Progenitor cell of endocrine pancreas (in vitro differentiated cells): ENCODE measurements at places on chromosomes 7 and 10. TPM values are rescaled to one million over a fixed set of nuclear protein-coding genes. Genes with fewer than 3 reads are reported as not detected.

DNA sequence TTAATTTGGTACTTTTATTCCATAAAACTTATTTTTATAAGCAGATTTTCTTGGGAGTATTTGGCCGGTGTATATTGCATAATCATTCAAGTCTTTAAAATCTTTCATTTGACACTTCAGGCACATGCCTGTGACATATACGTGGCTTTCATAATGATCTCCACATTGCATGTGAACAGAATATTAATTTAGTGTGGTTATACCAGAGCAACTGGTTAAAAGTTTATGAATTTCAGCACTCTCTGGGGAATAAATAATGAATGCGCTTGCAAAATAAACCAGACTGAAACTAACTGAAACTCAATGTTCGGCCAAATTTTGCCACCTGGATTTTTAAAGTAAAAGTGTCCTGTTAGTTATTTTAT lies 242.3 kb downstream of the GLI3 start:
- H3K4me1 ChIP-seq: peaks cover 1% of the 10 kb centered on the region
- no peaks in the 10 kb centered on the region for H3K36me3 ChIP-seq
- no peak overlapping the region for H3K4me3 ChIP-seq
- peaks cover 36% of the 10 kb centered on the region for H3K27me3 ChIP-seq

Gene UNCX
- not detected in 2 replicates for total RNA-seq

Gene PRLHR
- 1.5 and 1.7 TPM in 2 replicates for total RNA-seq

DNA sequence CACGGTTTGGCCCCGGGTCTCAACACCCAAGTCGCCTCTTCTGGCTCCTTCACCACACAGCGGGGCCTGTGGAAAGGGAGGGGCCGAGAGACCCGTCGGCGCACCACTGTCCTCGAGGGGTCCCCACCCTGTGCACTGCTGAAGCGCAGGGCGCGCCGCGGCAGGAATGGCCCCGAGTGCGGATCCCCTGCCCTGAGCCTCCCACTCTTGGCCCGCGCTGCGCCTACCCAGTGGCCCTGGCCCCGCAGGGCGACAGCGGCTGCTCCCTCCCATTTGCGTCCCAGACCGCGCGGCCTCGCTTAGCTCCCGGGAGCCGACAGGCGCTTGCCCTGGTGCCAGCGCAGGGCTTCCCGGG lies 2.1 kb upstream of the SFMBT2 start:
- no peaks in the 10 kb centered on the region for H3K36me3 ChIP-seq
- H3K4me3 ChIP-seq: no peak overlapping the region
- peaks cover 70% of the 10 kb centered on the region for H3K27me3 ChIP-seq
- peaks cover 18% of the 10 kb centered on the region for H3K4me1 ChIP-seq
- DNase-seq: no peak
- no peak overlapping the region for H3K27ac ChIP-seq

- H3K4me1 ChIP-seq: no peaks in the 10 kb centered on the region
- H3K36me3 ChIP-seq: peaks cover 19% of the 10 kb centered on the region
- H3K4me3 ChIP-seq: no peak overlapping the region
- peak overlapping the region; percentile 1 for H3K27ac ChIP-seq
- no peaks in the 10 kb centered on the region for H3K27me3 ChIP-seq
These were observed 22.9 kb downstream of the H2AZ2 start for GRCh38 chr7:44824894-44825526.

GRCh38 chr10:56231436-56231835 lies 129.6 kb downstream of the ZWINT start:
- DNase-seq: no peak
- H3K36me3 ChIP-seq: no peaks in the 10 kb centered on the region
- H3K4me3 ChIP-seq: no peak overlapping the region

DNA sequence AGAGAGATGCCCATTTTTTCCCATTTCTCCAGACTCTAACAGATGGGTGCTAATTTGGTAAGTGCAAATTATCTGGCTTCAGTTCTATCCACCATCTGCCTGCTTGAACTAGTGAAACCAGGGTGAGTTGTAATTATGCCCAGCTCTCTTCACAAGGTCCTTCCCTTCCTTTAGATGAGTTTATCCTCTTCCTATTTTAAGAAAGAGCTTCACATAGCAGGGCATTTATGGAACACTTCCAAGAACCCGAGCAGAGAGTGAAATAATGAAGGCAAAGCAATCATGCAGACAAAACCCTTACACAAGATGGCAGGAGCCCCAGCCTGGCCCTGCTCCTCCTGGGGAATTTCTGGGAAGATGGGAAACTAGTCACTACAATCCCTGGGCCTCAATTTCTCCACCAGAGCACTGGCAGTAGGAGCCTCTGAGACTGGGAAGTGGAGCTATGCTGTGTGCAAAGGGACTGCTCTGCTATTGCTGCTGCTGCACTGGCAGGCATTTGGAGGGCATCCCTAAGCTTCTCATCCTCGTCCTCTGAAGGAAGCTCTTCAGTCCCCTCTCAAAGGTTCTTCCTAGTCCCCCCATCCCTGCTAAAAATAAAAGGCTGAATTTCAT lies 33.7 kb upstream of the PLXNA4 start:
- no peak overlapping the region for H3K27ac ChIP-seq
- no peak overlapping the region for H3K4me3 ChIP-seq
- DNase-seq: no peak
- peaks cover 7% of the 10 kb centered on the region for H3K4me1 ChIP-seq
- H3K27me3 ChIP-seq: peaks cover 37% of the 10 kb centered on the region

Gene HGF
- not detected in 2 replicates for total RNA-seq

- DNase-seq: no peak
- H3K27ac ChIP-seq: peak overlapping the region; percentile 12
- no peaks in the 10 kb centered on the region for H3K36me3 ChIP-seq
- peaks cover 36% of the 10 kb centered on the region for H3K4me1 ChIP-seq
- no peak overlapping the region for H3K4me3 ChIP-seq
These were observed 8.8 kb downstream of the ACSL5 start for GRCh38 chr10:112382515-112383235.

GRCh38 chr7:121513105-121513504 lies 117.0 kb upstream of the FAM3C start:
- H3K36me3 ChIP-seq: peaks cover 2% of the 10 kb centered on the region
- no peaks in the 10 kb centered on the region for H3K4me1 ChIP-seq
- no peak overlapping the region for H3K27ac ChIP-seq
- no peak for DNase-seq
- no peak overlapping the region for H3K4me3 ChIP-seq

- peaks cover 11% of the 10 kb centered on the region for H3K4me1 ChIP-seq
- H3K27ac ChIP-seq: no peak overlapping the region
- H3K36me3 ChIP-seq: peaks cover 36% of the 10 kb centered on the region
- H3K27me3 ChIP-seq: no peaks in the 10 kb centered on the region
- no peak for DNase-seq
These were observed 67.4 kb downstream of the SLC29A4 start for GRCh38 chr7:5350174-5350463.

Gene HOXA3
- 77.4 and 85.5 TPM in 2 replicates for total RNA-seq

DNA sequence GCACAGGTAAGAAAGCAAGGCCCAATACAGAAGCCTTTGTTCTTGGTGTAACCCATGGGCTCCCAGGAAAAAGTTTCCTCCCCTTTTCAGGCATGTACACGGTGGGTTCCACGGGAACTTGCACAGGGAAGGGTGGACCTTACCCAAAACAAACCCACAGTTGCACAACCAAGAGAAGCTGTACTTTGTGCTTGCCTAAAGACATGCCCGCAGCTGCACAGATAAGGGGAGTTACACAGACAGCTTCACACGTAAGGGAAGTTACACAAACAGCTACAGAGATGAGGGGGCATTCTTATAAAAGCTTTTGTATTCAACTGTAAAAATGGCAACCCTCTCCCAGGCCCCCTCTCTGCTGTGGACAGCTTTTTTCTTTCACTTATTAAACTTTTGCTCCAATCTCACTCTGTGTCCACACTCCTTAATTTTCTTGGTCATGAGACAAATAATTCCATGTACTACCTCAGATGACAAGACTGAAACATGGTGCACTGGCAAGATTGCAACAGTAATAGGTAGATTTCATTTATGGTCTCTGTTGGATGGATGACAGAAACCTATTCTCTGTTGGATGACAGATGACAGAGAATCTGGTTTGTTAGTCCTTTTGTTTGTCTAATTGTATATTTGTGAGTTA lies 72.9 kb downstream of the ATE1 start:
- H3K4me3 ChIP-seq: no peak overlapping the region
- H3K27me3 ChIP-seq: no peaks in the 10 kb centered on the region
- H3K27ac ChIP-seq: no peak overlapping the region
- H3K36me3 ChIP-seq: peaks cover 35% of the 10 kb centered on the region

GRCh38 chr10:46006219-46006618 lies 24.2 kb downstream of the NCOA4 start:
- no peak overlapping the region for H3K27ac ChIP-seq
- H3K36me3 ChIP-seq: peaks cover 28% of the 10 kb centered on the region
- H3K4me1 ChIP-seq: no peaks in the 10 kb centered on the region
- no peak overlapping the region for H3K4me3 ChIP-seq
- no peaks in the 10 kb centered on the region for H3K27me3 ChIP-seq
